ENCODE measurements at places on chromosomes 7 and 10.

- no peak for DNase-seq
These were observed 595 bp upstream of the SUMF2 start for GRCh38 chr7:56063500-56063881.

- DNase-seq = no peak
These were observed 22.2 kb downstream of the MMS19 start for GRCh38 chr10:97475936-97476594.

GRCh38 chr7:94509264-94509886, at the start of gene CASD1:
TSS of gene CASD1 (plus strand) at chr7:94509809. CDS start at chr7:94510085, 276 bp downstream.
- no peak for DNase-seq

- DNase-seq = no peak
These were observed 266.2 kb downstream of the CAMK1D start for GRCh38 chr10:12615296-12616220.

- DNase-seq = no peak
These were observed 16.5 kb upstream of the CREB5 start for GRCh38 chr7:28395831-28396230.
